ENCODE measurements at places on chromosomes 11 and 22.
A peak's percentile ranks its signal among the peaks of the same experiment; 100 is the strongest.

DNA sequence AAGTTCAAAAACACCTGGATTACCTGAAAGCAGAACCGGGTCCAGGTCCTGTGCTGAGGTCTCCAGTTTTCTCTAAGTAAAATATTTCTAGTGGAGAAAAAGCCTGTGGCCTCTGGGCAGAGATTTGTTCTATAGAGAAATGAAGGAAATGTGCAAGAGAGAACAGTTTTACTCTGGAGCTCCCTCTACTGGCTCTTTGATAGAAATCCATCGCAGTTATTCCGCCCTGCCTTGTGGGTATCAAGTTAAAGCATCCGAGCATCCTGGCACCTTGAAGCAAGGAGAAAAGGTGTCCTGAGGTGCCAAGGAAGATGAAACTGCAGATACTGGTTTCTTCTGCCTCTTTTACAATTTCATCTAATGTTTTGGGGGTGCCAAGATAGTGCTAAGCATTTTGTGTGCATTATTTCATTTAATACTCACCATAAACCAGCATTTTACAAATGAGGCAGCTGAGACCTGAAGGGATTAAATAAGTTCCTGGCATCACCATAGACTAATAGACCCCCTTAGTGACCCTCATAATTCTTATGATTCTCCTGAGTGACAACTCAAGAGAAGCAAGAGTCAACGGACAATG lies 113.1 kb upstream of the HSD17B12 start:
- DNase-seq = peak; percentile 79

GRCh38 chr11:59184691-59185339 lies 12.9 kb downstream of the DTX4 start:
- no peak for DNase-seq

DNA sequence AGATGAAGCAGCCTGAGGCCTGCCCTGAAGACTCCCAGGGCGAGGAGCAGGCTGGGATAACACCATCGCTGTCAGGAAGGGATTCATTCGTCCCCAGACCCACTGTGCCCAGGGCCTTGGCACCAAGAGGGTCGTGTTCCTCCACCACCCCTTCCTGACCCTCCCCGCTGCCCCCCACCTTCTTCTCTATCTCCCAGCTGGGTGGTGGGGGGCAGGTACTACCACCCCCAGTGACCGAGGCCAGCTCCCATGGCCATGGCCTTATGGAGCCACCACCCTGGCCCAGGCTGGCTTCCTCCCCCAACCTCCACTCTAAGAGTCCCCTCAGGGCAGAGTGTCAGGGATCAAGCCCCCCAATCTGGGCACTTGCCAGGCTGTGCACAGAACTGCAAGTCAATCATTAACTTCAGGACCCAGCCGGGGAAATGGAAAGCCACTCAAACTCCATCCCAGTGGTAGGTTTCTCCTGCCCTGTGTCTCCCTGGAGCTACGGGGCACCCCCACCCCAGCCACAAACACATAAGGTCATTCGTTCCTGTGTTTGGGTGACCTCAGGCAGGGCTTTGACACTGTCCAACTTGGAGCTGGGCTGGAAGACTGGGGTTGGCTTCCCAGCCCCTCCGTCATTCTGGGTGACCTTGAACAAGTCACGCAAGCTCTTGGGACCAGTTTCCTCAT lies 33.3 kb upstream of the WNT11 start:
- no peak for DNase-seq

- no peak for DNase-seq
These were observed 22.3 kb downstream of the CBX7 start for GRCh38 chr22:39130152-39130704.

GRCh38 chr11:86513746-86514373 lies 139.2 kb downstream of the CCDC81 start:
- no peak for DNase-seq

DNA sequence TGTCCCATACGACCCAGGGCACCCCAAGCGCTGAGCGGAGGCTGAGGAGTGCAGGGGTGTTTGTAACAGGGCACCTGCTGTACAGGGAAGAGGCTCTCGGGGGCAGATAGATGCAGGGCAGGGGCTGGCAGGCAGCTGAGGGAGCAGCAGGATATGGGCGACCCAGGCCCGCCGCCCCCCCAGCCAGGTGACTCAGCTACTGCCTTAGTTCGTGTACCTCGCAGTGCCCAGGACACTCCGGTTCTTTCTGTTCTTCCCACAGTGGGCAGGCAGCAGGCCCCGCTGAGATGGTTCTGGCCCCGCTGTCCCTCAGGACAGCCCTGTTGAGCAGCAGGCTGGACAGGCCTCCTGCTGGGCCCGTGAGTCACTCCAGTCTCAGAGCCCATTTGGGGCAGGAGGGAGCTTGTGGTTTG lies 16.2 kb downstream of the PHLDA2 start:
- DNase-seq = peak; percentile 73

DNA sequence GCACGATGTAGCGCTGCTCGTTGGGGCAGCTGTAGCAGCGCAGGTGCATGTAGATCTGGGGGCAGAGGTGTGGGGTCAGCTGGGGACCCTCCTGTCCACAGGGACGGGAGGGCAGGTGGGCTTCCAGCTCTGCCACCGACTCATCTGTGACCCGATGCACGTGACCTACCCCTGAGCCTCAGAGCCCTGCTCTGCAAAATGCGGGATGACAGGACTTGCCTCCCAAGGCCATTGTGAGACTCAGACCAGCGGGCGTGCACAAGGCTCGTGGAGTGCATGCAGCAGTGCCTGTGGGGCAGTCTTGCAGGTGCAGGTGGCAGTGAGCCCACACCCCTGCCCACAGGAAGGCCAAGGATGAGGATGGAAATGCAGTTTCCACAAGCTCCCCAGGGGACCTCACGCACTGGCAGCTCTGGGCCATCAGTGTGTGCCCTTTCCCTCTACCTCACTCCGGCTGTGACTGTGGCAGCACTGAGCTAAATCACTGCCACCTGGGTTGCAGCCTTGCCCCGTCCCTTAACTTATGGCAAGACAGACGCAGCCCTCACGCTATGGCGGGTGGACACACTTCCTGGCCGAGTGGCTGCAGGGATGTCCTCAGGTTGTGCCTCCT lies 26.7 kb downstream of the TMEM184B start:
- DNase-seq = no peak

DNA sequence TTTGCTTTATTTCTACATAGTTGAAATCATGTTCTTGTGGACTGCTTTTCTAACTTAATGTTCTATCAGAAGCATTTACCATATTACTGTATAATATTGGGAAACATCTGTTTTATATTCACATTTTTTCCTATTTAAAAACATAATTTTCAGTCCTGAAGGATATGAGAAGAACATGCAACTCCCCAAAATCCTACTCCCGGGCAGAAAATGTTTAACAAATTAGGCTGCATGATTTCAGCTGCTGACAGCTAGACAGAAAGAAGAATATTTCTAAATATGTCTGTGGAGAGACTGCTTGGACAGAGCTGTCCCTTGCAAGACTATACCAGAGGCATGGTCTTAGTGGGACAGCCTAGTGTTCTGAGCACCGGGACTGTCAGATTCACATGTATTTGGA lies 15.7 kb upstream of the AMPD3 start:
- no peak for DNase-seq

- peak; percentile 60 for DNase-seq
These were observed at the start of gene KCNE3 for GRCh38 chr11:74466916-74467885. Gene KCNE3, minus strand, starts transcription at chr11:74467549. Its CDS starts 9,986 bp downstream, at chr11:74457563.

DNA sequence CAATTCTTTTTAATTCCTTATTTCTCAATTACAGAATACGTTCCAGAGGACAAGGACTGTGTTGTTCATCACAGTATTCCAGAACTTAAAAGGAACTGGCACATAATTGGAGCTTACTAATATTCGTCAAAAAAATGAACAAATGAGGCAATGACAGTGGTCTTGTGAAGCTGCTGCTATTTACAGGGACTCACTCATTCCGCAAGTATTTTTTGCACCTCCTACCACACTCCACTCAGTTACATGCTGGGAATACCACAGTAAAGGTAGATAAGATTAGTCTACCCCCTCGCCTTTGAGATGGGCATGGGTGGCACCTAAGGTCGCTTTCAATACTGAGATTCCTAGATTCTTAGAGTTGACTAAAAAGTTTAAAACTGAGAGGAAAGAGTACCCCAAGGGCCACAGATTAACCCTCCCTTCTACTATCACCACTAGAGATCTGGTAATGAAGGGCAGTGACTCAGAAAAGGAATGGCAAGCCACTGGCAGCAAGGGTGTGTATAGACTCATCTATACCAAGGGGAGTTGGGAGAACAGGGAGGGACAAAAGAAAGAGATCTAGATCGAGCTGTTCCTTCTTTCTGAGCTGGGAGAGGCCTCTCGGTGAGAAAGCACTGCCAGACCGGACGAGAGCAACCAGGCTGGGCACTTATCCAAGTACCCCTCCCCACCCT lies 85.0 kb downstream of the RPL27A start:
- DNase-seq = peak; percentile 54
